ENCODE measurements at places on chromosomes 6 and 20.
A peak's percentile ranks its signal among the peaks of the same experiment; 100 is the strongest.

GRCh38 chr20:36663031-36663430 lies 17.0 kb upstream of the SLA2 start:
- no peak for DNase-seq

DNA sequence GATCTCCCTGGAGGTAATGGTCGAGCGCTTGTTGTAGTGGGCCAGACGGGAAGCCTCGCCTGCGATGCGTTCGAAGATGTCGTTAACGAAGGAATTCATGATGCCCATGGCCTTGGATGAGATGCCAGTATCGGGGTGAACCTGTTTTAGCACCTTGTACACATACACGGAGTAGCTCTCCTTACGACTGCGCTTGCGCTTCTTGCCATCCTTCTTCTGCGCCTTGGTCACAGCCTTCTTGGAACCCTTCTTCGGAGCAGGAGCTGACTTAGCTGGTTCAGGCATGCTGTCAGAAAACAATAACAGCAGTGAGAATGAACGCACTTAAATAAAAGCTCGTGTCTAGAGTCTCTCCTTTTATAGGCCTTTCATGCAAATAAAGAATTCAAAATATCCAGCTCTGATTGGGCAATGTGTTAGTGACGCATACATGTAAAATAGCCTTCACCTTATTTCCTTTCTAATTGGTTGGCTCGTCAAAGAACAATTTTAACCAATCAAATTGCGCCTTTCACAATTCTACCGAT lies 129.2 kb downstream of the HFE start:
- DNase-seq = peak; percentile 28

GRCh38 chr6:44966449-44967092 lies 361.6 kb upstream of the RUNX2 start:
- no peak for DNase-seq

DNA sequence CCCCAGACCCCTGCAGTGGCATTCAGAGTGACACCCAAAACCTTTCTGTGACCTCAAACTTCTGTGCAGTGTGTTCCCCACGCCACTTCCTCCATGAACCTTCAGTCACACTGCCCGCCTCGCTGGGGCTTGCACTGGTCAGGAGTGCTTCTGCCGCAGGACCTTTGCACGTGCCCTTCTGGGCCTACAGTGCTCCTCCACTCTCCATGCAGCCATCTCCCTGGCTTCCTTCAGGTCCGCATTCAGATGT lies 27.1 kb downstream of the SYNJ2 start:
- no peak for DNase-seq

GRCh38 chr6:16420715-16421461 lies 182.5 kb downstream of the GMPR start:
- no peak for DNase-seq

DNA sequence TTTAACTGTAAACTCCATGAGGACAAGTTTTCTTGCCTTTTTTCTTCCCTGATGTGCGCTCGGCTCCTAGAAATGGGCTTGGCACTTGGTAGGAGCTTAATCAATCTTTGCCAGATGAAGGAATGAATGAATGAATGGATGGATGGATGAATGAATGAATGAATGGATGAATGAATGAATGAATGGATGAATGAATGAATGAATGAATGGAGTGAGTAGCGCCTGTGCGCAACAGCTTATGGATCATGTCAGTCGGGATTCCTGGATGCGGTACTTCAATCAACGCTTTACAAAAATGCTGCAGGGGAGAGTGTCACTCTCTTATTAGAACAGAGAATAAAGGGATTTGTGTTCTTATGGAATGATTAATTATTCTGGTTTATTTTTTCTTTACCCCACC lies 267.3 kb downstream of the TFAP2C start:
- DNase-seq = no peak

DNA sequence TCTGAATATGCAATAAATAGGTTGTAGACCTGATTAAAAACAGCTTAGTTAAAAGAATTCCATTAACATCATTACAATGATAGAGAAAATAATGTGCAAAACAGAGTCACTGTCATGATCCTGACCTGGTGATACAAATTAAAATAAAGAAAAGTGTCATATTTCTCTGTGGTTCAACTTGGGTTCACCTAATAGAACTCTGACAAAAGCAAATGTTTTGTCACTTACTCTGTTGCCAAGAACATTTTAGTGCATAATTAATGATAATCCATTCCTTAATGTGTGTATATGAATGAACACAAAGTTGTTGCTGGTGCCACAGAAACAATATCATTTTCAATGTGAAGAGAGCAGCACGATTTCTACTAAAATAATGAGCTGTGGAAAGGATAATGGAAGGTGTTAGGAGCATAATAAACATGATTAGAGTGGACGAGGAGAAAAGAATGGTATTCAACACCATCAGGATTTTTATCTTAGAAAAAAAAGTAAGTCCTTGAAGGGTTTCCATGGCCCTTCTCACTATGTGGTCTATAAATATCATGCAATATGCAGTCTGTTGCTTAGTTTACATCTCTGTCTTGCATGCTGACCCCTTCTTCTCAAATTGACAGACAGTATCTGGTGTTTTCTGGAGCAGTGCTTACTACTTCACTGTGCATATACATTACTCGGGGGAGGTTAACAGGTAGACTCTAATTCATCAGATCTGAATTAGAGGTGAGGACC lies 656.6 kb upstream of the MMS22L start:
- DNase-seq = no peak

DNA sequence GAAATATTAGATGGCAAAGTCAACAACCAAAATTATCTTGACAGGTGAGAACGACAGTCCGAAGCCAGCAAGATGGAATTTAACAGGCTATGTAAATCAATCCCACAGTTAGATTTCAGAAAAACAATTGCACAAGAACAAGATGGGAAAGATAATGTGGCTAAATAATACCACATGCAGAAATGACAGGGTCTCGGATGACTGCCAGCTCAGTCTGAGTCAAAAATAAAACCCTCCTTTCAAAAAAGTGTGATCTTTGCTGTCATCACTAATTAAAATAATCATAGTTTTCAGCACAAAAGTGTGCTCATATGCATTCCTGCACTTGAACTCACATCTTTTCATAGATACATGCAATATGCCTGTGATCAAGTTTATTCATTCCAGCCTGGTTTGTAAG lies 25.9 kb downstream of the FOXQ1 start:
- no peak for DNase-seq

- DNase-seq = no peak
Measured at GRCh38 chr20:14493408-14493807, 156.0 kb upstream of the FLRT3 start.

DNA sequence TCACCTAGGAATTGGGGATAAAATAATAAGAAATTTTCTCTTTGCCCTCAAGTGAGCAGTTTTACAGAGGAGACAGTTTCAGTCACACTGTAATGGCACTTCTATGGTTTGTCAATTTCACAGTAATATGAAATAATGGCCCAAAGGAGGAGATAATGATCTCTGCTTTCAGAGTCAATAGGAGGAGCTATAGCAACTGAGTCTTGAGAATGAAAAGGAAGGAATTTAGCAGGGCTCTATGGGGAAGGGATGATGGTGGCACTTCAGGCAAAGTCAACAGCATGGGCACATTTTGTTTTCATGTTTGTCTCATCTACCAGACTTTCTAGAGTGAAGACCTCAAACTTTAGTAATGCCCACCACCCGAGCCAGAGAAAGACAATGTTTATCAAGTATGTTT lies 138.3 kb upstream of the HMGN3 start:
- no peak for DNase-seq

GRCh38 chr6:38270367-38270766 lies 369.4 kb downstream of the BTBD9 start:
- no peak for DNase-seq

GRCh38 chr20:37574199-37574890 lies 46.7 kb upstream of the BLCAP start:
- no peak for DNase-seq

GRCh38 chr20:63008541-63009044 lies 1.8 kb upstream of the BHLHE23 start:
- DNase-seq = no peak

- DNase-seq = no peak
Measured at GRCh38 chr20:17172836-17173516, 53.9 kb upstream of the PCSK2 start.

DNA sequence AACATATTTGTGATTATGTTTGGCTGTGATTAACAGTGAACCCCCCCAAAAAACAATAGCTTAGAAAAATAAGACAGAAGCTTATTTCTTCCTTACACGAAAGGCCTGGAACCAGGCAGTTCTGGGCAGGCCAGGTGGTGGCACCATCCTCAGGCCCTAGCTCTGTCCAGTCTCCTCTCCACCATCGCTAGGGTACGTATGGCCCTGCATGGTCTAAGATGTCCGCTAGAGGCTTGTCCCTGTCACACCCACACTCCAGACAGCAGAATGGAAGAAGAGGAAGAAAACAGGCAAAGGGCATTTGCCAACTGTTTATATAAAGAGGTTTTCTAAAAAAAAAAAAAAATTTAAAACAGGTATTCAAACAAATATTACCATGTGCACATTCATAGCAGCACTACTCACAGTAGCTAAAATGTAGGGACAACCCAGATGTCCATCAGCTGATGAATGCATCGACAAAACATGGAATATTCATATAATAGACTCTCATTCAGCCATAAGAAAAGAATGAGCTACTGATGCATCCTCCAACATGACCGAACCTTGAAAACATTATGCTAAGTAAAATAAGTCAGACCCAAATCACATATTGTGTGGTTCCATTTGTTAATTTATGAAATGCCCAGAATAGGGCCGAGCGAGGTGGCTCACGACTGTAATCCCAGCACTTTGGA lies 6.7 kb downstream of the TGM3 start:
- no peak for DNase-seq

- DNase-seq = peak; percentile 14
Measured at GRCh38 chr6:141326426-141326825, 806.3 kb upstream of the GJE1 start.

DNA sequence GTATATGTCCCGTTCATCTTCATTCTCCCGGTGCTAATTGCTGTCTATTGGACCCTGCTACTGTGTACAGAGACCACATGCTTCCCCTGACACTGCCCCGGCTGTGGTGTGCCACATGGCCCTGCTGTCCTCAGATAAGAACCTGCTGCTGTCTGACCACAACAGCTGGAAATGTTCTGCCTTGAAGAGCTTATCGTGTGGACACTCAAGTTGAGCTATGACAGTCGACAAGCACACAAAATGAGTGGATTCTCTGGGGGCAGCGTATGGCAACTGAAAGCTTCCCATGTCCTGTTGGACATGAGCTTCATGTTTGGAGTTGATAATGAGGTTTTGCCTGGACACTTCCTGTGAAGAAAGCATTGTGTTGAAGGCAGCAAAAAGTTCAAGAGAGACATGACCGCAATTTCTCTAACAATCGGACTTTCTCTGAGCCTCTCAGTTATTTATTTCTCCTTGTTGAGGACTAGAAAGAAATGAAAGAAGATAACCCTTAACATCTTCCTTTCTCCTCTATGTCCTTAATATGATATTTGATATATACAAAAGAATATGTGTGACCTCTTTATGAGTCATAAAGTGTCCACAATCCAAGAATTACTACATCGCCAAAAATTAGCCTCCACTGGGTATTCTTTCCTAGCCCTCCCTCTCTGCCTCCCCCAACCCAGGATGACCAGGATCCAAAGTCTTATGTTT lies 187.1 kb upstream of the TCF21 start:
- no peak for DNase-seq

GRCh38 chr20:23136893-23137745 lies 51.0 kb upstream of the CD93 start:
- no peak for DNase-seq

GRCh38 chr6:57134954-57135353 lies 37.2 kb upstream of the BAG2 start:
- DNase-seq = no peak

GRCh38 chr6:131875647-131876046 lies 67.8 kb downstream of the ENPP1 start:
- no peak for DNase-seq

- no peak for DNase-seq
Measured at GRCh38 chr6:130050230-130050629, 31.8 kb downstream of the L3MBTL3 start.

DNA sequence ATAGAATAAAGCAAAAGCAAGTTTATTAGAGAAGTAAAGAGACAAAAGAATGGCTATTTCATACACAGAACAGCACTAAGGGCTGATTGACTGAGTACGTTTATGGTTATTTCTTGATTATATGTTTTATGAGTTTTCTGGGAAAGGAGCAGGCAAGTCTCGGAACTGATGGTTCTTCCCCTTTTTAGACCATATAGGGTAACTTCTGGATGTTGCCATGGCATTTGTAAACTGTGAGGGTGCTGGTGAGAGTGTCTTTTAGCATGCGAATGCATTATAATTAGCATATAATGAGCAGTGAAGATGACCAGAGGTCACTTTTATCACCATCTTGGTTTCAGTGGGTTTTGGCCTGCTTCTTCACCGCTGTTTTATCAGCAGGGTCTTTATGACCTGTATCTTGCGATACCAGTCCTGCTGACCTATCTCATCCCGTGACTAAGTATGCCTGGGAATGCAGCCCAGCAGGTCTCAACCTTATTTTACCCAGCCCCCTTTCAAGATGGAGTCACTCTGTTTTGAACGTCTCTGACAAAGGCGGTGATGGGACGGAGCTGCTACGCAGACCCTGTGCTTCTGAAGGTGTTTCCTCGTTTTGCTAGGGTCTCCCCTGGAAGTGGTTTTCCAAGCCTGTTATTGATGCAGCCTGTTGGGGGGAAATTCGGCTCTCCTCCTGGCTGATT lies 45.4 kb upstream of the BMP6 start:
- no peak for DNase-seq

Measured in thoracic aorta (tissue), 2 donors.